ENCODE measurements at places on chromosomes 12 and 14.

GRCh38 chr12:28040246-28040645 lies 67.7 kb upstream of the PTHLH start:
- no peak for DNase-seq

GRCh38 chr12:108270849-108271143 lies 68.3 kb downstream of the CMKLR1 start:
- DNase-seq = no peak

GRCh38 chr14:63362389-63362819 lies 43.7 kb upstream of the GPHB5 start:
- no peak for DNase-seq

GRCh38 chr12:90404071-90404470 lies 550.9 kb downstream of the CCER1 start:
- no peak for DNase-seq

- DNase-seq = no peak
These were observed 49.5 kb downstream of the FANCM start for GRCh38 chr14:45185100-45185814.

DNA sequence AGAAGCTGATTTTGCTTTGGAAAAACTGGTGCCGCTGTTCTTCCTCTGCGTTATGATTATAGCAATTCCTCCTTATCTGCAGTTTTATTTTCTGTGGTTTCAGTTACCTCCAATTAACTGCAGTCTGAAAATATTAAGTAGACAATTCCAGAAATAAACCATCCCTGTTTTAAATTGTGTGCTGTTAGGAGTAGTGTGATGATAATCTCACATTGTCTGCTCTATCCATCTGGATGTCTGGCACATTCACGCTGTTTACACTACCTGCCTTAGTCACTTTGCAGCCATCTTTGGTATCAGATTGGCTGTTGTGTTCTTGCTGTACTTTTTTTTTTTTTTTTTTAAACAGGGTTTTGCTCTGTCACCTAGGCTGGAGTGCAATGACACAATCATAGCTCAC lies 141.0 kb downstream of the GRIP1 start:
- no peak for DNase-seq

DNA sequence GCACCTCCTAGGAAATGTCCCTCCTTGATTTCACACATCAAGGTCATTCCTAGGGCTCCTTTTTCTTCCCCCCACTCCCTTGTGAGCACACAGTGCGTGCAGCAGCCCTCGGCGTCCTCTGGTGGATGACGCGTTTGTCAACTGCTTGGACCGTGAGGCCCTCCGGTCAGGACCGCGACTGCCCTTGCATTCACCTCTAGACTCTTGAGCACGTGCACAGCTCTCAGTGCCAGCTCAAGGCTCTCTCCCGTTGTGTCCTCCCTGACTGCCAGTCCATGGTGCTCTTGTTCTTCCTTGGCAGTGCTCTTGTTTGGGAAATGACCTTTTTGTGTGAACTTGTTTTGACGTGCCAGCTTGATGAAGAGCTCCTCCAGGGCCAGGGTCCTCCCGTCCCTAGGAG lies 67.9 kb downstream of the TSPAN9 start:
- DNase-seq = no peak

- DNase-seq = no peak
These were observed 8.6 kb downstream of the SLC38A6 start for GRCh38 chr14:60989599-60989998.

GRCh38 chr12:94204499-94205247 lies 56.3 kb downstream of the PLXNC1 start:
- DNase-seq = no peak

- no peak for DNase-seq
These were observed 15.6 kb downstream of the TPH2 start for GRCh38 chr12:71954083-71954778.

DNA sequence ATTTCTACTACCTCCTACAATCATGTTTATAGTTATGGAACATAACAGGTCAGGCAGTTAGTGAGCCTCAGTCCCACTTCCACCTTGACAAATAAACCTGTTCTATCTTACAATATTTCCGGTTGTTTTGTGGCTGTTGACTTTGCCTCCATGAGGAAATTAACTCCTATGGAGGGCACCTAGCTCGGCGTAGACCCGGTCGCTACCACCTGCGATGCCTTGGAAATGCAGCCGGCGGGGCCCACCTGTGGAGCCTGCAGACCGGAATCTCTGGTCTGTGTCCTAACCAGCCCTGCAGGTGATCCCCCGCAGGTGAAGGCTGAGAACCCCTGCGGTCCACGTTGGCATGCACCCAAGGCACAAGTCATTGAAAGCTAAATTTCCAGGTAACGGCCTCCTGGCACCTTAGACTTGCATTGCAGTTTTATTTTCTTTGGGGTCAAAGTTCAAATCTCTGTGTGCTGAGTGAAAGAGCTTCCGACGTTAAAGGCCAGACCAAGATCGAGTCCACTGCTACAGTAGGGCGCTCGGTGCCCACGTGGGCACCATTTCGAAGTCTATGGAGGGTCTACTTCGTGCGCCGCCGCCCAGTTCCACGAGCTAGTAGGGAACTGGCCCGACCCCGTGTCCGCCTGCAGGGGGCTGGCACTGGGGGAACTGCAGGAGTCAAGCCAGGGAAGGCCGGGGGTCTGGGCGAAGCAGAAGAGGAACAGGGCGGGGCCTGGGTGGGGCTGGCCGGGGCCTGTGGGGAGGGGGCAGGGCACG lies 782 bp upstream of the PIWIL1 start:
- DNase-seq = no peak

DNA sequence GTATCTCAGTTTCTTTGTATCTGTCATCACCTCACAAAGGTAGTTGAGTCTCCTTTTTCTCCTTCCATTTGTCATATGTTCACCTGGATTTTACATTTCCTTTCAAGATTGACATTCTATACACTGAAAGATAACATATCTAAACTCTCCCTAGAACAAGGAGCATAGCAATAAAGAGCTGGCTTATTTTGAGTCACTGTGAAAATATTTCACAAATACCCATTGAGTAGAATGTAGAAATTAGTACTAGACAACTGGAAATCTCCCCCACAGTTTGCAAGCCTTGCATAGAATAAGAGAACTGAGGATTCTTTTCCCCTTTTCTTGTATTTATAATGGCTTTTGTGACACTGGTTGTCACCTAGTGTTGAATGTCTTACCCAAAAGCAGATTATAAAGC lies 111.2 kb downstream of the KICS2 start:
- no peak for DNase-seq

DNA sequence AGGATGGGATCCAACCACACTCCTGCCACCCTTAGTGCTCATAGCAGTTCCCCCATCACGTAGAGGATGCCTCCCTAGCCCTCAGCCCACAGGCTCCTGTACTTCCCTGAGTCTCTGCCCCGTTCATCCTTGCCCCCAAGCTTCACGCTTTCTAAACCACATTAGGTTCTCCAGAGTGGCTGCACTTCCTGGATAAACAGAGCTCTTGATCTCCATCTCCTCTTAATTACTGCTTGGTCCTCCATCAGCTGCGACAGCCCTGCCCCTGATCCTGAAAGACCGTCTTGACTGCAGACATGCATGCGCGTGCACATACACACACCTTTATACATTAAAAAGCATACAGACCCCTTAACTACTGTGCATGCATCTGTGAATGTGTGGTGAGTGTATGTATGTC lies 530.0 kb downstream of the BCL11B start:
- DNase-seq = no peak

- DNase-seq = no peak
These were observed 230.1 kb downstream of the FOXN3 start for GRCh38 chr14:89186856-89187376.

GRCh38 chr12:84069699-84070098 lies 842.9 kb downstream of the SLC6A15 start:
- no peak for DNase-seq

DNA sequence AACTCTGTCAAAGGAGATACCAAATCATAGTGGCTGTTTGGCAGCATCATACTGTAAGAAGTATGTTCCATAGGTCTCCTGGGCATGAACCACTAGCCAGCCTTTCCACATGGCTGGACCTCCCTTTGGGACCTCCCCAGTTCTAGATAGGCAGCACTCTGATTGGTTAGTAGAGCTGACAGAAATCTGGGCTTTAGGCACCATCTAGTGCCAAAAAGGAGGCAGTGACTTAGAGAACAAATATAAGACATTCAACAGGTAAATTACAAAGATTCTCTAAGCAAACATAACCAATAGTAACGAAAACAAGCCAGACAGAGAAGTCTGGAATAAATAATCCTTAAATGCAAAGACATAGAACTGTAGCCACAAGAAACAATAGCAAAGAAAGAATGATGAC lies 148.0 kb upstream of the PDE3A start:
- no peak for DNase-seq

- no peak for DNase-seq
These were observed 776 bp upstream of the CHMP4A start for GRCh38 chr14:24213866-24214662.

GRCh38 chr14:78633752-78634151 lies 463.6 kb downstream of the NRXN3 start:
- DNase-seq = no peak

DNA sequence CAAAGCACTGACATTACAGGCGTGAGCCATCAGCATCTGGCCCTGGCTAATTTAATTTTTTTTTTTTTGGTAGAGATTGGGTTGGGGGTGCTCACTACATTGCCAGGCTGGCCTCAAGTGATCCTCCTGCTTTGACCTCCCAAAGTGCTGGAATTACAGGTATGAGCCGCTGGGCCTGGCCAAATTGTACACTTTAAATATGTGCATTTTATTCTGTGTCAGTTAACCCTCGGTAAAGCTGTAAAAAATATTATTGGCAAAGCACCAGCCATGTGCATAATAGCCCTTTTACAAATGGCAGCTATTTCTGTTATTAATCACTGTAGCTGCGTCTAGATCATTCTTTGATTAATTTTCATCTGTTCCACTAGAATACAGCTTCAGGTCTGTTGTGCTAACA lies 12.0 kb downstream of the TMEM119 start:
- no peak for DNase-seq

DNA sequence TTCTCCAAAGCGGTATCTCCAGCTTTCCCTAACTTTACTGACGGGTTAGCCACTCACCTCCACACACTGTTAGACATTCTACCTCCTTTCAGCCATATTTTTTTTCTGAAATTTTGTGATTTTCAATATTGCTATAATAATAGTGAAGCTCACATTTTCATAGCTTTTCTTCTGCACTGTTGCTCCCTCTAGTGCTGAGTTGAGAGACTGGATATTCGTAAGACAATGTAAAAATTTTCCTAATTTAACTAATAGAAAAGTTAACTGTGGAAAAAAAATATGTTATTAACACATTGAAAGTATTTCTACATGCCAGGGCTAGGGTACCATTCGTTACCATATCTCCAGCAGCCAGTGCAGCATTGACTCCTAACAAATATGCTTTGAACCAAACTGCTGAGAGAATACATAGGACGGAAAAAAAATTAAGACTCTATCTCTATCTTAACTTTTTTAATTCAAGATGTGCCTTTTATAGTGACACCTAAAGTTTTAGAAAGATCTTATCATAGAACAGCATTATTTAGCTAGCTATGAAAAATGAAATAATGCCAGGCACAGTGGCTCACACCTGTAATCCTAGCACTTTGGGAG lies 48.7 kb upstream of the ABCC9 start:
- DNase-seq = no peak

GRCh38 chr12:100993916-100994450 lies 199.4 kb downstream of the ANO4 start:
- DNase-seq = no peak

DNA sequence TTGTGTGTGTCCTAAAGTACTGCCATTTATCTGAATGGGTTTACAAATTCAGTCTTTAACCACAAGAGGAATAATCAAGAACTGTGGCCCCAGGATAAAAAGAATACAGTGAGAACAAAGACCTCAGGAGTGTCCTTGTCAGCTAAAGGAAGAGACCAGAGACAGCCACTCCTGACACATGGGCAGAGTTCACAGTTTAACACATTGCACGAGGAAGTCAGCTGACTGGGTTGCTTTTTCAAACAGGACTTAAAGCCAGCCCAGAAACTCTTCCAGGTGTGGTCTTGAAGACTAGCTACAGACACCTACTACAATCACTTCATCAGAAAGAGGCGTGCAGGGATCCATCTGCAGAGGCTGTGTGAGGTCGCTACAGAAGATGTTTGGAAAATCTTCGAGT lies 42.8 kb downstream of the GNS start:
- DNase-seq = no peak

DNA sequence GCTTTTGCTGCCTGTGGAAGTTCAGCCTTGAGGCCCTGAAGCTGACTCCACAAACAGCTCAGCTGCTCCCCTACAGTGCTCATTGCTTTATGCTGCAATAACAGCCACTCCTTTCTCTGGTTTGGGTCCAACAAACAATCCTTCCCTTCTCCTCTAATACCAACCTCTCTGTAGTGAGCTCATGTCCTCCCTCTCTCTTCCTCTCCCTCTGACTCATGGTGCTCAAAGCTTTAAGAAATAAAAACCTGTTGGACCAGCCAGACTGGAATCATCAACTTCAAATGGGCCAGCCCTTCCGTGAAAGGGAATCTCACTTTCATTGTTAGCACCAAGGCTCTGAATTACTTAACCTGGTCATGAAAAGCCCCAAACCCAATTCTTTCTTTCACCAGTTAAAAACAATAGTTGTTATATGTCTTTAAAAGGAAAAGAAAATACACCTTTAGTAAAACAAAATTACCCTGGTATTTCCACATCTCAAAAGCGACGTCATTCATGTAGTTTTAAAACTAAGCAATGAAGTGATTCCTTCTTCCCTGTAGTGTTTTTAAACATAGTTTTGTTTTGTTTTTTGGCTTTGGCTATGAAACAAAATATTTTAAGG lies 126.4 kb downstream of the DUSP6 start:
- no peak for DNase-seq

- no peak for DNase-seq
These were observed 1.1 kb downstream of the SCN8A start for GRCh38 chr12:51592034-51592705.

- no peak for DNase-seq
These were observed 6.4 kb downstream of the GPR68 start for GRCh38 chr14:91238085-91238484.

All from stimulated activated CD4-positive, alpha-beta T cell treated with anti-CD3 and anti-CD28 coated beads, TNF-alpha, amount 100 ng/mL, for 1 hour (primary cell).